Activated CD4-positive, alpha-beta T cell treated with anti-CD3 and anti-CD28 coated beads, Interleukin-2, amount 50 U/mL, for 16 hours (primary cell): ENCODE measurements at places on chromosomes 2 and 18.

GRCh38 chr18:52553441-52553840 is 213.4 kb downstream of the DCC start:
- no peak for DNase-seq

DNA sequence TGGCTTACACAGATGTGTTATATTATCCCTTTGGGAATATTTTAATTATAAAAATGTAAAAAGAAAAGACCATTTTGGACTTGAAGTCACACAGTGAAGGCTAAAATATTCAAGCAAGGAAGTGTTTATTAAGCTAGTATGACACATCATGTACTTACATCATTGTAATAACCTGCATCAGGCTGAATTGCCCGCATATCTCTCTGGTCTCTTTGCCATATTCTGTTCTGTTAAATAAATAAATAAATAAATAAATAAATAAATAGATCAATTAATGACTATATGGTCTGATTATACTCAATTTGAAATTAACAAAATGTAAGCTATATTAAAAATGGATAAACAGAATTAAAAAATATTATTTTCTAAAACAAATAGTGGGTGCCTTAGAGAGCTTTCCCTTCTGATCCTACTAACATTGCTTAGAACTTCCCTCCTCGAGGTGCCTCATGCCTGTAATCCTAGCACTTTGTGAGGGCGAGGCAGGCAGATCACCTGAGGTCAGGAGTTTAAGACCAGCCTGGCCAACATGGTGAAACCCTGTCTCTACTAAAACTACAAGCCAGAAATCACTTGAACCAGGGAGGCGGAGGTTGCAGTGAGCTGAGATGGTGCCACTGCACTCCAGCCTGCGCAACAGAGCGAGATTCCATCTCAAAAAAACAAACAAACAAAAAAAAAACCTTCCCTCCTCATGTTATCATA is 42.0 kb downstream of the WDR33 start:
- no peak for DNase-seq

DNA sequence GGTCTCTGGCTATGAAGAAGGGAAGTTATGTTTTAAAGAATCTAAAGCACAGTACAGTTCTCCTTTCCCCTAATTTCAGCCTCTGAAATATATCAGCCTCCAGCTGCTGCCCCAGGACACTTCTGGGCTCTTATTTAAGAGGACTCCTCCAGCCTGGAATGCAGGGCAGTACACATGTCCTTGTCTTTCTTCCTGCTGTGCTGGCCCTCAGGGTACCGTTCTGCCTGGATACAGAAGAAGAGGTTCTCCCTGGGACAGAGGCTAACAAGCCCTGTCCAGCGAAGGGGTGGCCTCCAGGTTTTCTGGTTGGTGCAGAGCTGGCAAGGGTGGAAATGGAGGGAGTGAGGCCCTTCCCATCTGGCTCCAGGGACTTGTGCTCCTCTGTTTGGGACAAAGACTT is 22.1 kb downstream of the MLPH start:
- no peak for DNase-seq

DNA sequence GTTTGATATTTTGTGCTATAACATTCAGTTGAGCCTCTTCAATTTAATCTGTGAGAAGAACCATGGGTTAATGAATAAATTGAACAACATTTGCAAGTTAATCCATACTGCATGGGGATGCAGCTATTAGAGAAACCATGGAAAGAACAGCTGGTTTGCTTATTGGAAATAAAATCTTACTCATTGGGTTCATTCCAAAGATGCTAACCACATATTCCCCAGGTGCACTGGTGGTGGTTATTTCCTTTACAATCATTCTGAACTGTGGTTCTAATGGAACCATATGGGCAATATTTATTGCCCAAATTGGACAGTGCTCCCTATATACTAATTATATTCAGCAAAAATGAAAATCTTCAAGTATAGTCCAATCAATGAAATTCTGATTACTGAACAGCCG is 1200.4 kb upstream of the CDH2 start:
- no peak for DNase-seq

- no peak for DNase-seq
Observed at GRCh38 chr2:176121190-176122051, 1.1 kb upstream of the HOXD9 start.

GRCh38 chr2:151289972-151290866 is 751 bp upstream of the NMI start:
- no peak for DNase-seq
